GDM1 (cell line): ENCODE measurements at places on chromosomes 11 and 22.

- DNase-seq, result no peak
Observed at GRCh38 chr11:69680688-69681087, 5.5 kb upstream of the LTO1 start.

DNA sequence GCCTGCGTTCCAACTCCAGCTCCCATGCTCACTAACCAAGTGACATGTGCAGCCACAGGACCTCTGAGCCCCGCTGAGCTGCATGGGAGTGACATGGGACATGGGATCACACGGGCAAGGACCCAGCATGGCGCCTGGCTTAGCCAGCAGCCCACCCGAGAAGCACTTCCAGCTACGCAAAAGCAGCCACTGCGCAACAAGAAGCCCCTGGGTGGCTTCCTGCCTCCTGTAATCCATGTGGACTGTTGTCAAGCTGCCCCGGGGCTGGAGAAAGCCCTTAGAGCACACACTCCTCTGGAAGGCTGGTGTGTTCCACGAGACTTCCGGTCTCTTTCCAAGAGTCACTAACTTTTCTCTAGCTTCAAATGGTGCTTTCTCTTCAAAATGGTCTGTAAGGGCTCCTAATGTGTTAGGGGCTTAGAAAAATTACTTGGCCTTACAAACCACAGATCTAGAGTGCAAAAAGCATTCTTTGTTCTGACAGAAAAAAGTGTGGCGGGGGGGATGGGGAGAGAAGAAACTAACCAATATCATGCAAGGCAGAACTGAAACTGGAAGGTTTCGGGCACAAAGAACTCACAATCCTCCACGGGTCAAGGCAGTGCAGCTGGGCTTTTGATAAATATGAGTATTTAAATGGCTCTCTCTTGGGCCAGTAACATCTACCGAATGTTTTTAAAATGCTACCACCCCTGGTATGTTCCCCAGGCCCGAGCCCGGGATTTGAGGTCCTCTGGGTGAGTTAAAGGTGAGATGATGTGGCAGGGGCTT lies 5.5 kb downstream of the C11orf24 start:
- DNase-seq, result no peak

- peak; percentile 42 for DNase-seq
Observed at GRCh38 chr22:43346521-43346929, 3.4 kb upstream of the SCUBE1 start.

GRCh38 chr11:104772806-104773241 lies 125.4 kb downstream of the CASP12 start:
- no peak for DNase-seq

GRCh38 chr11:119747868-119748660 lies 19.1 kb upstream of the NECTIN1 start:
- DNase-seq, result no peak

- DNase-seq, result no peak
Observed at GRCh38 chr22:24516301-24516737, 21.2 kb downstream of the UPB1 start.

DNA sequence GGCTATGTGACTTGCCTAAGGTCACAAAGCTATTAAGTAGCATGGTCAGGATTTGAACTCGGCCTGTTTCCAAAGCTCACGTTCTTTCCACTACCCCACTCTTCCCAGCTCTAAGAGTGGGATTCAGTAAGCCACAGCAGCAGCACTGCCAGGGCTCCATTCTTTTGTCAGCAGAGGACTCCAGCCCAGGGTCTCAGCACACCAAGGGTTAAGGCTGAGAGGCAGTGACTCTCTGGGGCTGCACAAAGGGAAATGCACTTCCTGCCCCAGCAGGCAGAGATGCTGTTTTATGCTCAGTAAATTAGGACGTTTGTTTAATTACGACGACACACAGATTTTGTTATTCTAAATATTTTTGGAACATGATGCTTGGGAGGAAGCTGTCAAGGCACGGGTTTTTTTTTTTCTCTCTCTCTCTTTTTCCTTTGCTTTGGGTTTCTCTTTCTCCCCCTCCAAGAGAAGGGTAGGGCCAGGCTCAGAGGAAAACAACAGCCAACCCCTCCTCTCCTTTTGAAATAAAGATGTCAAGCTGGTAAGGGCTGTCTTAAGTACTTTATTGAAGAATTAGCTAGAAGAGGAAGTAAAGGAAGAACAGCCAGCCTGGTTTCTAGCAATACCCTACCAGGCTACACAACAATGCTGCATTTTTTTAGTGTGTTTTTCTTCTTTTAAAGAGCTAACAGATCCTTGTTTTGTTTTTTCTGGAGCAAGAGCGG lies 2.8 kb downstream of the MYH9 start:
- DNase-seq, result no peak

DNA sequence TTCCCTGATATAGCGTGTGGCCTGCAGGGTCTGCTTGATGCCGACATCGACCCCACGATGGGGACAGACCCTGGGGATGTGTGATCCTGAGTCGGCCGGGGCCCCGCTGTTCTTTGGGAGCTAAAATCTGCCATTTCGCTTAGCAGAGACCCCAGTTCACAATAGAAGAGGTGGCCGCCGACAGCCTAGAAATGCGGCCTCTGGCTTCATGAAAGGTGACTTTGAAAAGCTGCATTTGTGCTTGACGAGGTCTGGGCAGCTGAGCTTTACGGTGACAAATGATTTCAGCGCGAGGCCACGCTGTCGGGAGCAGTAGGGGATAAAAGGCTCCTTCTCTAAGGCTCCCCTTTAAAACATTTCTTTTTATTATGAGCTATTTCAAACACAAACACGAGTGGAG lies 71.7 kb downstream of the RPS6KA4 start:
- no peak for DNase-seq

- DNase-seq, result no peak
Observed at GRCh38 chr22:36243986-36244385, 4.7 kb upstream of the APOL2 start.

DNA sequence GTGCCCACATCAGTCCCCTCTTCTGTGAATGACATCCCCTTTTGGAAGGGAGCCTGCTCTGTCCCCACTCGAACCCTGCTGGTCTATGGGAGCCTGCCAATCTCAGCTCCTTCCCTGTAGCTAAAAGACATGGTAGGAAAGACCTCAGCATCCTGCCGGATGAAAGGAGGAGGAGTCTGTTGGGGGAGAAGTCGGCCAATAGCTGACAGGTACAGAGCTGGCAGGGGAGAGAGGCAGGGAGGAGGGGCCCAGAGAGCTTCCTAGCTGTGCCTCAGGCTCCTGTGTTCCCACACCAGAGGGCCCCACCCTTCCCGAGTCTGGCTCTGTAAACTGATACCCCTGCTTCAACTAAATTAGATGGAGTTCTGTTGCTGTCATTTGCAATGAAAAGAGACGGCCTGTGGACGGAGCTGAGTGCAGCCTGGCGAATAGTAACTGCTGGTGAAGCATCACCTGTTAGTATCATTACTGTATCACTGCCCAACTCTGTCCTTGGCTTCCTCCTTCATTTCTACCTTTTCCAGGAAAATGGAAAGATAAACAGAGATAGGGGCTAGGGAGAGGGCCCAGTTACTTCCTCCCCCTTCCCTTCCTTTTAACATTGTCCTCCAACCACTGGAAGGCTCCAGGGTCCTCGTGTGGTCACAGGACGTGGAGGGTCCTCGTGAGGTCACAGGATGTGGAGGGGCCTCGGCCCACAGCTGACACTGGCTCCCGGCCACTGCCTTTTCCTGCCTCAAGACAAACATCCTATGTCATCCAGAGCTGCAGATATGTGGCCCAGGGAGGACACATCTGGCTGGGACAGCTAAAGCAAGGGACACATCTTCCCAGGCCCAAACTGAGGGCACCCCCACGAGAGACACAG lies 15.1 kb downstream of the FXYD6 start:
- no peak for DNase-seq

GRCh38 chr11:101195294-101195693 lies 65.7 kb upstream of the PGR start:
- no peak for DNase-seq

GRCh38 chr22:39462443-39463221 lies 5.8 kb downstream of the MGAT3 start:
- DNase-seq, result no peak

GRCh38 chr11:108278546-108278945 lies 55.7 kb downstream of the ATM start:
- DNase-seq, result no peak

DNA sequence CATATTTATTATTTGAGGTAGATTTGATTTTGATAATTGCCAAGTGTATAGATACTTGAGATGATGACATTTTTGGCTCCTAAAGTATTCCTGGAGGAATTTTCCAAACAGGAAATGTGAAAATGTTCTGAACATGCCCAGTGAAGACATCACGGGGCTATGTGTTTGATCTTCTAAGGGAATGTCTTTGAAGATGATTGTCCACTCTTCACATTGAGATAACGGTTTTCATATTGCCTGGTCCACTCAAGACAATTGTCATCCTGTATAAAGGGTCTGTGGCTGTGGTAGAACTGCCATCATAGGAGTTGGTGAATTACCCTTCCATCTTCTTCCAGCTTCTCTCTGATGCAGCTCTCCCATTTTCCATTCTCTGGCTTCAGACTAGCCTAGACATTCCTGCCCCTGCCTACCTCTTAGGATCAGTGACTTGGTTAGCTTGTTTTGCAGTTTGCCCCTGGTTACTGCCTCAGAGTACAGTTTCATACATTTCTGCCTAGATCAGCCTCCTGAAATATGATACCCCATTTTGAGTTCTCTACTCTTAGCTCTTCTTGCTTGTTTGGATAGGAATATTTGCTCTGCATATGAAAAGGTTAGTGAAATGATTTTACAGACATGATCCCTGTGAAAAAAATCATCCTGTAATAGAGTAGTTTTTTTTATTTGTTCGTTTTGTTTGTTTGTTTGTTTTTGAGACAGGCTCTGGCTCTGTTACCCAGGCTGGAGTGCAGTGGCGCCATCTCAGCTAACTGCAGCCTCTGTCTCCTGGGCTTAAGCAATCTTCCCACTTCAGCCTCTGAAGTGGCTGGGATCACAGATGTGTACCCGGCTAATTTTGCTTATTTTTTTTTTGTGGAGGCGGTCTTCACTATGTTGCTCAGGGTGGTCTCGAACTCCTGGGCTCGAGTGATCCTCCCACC lies 111.4 kb upstream of the SORL1-AS1 start:
- no peak for DNase-seq

DNA sequence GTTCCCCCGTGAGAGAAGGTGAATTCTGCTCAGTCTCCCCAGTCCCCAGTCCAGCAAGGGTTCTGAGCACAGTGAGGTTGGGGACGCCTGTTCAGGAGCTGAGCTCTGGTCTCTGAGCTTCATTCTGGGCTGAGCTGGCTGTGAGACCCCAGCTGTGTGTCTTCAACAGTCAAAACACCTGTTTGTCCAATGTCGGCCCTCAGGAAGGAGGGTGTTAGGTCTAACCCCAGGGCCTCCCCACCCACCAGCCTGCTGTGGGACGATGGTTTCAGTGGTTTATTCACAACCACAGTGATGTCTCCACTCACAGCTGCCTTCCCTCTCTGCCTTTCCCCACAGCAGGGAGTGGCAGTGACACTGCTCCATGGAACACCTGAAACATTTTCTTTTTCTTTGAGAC lies 1282.9 kb downstream of the TBC1D22A start:
- no peak for DNase-seq

DNA sequence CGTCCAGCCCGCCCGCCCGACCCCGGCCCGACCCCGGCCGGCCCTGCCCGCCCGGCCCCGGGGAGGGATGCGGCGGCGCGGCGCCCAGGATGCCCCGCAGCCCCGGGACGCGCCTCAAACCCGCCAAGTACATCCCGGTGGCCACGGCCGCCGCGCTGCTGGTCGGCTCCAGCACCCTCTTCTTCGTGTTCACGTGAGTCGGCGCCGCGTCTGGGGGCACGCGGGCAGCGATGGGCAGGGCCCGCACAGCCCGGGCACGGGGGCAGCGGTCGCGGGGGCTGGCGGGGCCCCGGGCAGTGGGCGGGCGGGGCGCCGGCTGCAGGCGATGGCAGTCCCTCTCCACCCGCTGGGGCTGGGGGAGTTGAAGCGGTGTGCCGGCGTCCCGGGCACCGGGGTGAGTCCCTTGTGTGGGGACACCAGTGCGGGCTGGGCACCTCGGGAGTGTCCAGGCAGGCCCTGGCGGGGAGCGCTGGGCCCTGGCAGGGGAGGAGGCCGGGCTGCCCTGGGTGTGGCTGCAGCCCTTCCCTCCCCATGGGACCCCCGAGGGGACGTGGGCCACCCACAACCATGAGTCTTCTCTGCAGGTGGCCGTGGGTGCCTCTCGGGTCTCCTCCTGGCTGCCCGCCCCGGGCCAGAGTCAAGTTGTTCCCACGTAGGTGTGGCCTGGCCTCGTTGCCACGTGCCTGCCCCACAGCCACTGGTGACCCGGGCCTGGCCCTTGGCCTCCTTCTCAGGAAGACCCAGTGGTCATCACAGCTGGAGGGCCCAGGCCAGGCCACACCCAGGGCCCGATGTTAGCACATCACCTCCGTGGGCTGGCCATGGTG lies 468 bp downstream of the ZDHHC8 start:
- DNase-seq, result no peak
